Stimulated activated CD4-positive, alpha-beta T cell treated with anti-CD3 and anti-CD28 coated beads, Interleukin-4, amount 100 ng/mL, for 24 hours (primary cell): ENCODE measurements at places on chromosomes 12 and 14.

GRCh38 chr12:92253301-92253700, 107.7 kb upstream of the BTG1 start:
- DNase-seq: no peak

DNA sequence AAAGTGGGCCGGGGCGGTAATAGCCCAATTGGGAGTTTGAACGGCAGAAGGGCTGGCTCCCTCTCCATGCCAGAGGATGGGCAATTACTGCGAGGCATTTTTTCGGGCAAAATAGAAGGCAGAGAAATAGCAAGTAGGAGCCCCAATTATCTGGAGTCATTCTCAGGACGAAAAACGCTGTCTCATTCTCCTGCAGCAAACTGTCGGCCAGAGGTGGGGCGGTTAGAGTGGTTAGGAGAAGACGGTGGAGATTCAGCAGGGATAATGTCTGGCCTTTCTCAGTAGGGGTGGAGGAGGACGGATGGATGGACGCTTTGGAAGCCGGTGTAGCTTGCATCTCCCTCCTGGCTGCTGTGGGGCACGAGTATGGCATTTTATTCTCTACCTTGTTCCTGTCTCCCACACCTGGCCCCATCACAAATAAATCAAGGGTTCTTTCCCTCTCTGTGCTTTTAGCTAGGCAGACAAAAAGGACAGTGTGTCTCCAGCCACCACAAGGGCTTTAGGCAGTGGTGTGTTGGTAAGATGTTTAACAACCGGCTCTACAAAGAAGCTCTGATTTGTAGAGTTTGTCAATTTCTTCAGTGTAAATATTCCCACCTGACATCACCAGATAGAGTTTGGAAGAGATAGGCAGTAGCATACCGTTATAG, 140.5 kb upstream of the LHX5 start:
- no peak for DNase-seq

- DNase-seq: no peak
These were observed 9.1 kb downstream of the ADAM20 start for GRCh38 chr14:70525691-70526090.

DNA sequence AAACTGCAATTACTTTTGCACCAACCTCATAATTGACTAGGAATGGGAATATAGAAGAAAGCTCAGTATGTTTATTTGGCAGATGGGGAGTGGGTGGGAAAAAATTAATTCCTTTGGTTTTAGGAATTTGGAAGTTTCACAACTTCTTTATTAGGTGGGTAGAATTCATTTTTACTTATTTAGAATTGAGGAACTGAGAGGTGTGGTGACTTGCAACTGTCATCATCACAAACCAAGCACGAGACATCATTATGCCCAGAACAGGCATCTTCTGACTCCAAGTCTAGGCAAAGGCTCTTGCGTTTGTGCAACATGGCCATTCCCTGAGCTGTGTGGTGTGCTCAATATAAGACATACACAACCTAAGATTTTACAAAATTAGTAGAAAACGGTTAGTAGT, 380.0 kb downstream of the ATP23 start:
- DNase-seq: no peak

- no peak for DNase-seq
These were observed 89.7 kb downstream of the PPP2R5E start for GRCh38 chr14:63453443-63453936.

DNA sequence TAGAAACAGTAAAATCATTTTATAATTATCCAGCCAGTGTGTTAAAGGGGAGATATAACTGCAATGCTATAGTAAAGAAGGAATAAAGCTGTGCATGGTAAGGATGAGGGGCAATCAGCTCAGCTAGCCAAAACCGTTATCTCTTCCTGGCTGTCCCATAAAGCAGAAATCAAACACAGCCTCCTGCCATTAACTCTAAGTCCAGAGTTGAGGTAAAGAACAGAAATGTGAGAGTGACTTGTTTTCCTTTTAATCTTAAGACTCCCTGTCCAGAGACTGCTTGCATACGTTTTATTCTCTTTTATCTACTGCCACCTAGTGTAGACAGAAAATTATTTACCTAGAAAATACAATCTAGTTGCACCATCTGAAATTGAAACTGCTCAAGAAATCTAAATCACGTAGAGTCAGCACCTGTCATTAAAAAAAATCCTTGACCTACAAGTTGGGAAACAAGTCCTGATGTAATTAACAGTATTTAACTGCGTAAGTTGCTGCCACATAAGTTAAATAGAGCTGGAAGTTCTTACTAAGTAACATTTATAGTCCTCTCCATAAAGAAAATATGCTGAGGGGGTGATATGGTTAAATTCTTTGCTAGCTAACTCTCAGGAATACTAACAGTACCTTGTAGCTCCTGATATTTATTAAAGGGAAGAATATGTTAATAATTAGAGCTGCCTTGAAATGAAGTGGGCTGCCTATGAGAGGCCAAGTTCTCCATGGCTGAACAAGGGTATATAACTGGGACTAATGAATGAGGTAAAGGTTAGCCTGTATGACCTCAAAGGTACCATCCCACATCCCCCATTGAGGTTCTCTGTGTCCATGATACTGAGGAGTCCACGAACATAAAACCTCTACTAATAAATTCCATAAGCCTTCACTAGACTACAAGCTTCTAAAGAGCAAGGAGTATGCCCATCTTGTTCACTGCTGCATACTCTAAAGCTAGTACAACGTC, 62.7 kb downstream of the GALNT4 start:
- no peak for DNase-seq
